Right renal pelvis (tissue), 4 donors: ENCODE measurements at places on chromosomes 5 and 9. TPM values are rescaled to one million over a fixed set of nuclear protein-coding genes. Genes with fewer than 3 reads are reported as not detected.

DNA sequence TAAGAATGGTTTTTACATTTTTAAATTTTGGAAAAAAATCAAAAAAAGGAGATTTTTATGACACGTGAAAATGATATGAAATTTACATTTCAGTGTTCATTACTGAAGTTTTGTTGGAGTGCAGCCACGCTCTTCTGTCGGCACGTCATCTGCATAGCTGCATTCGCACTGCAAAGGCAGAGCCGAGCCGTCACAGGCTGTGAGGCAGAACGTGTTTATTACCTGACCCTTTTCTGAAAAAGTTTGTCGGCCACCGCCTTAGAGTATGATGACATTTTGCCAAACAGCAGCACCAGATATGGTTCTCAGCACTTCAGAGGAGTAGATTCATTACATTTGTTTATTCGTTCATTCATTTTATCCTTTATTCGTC is 24.1 kb downstream of the HRH2 start:
- no peak for DNase-seq

DNA sequence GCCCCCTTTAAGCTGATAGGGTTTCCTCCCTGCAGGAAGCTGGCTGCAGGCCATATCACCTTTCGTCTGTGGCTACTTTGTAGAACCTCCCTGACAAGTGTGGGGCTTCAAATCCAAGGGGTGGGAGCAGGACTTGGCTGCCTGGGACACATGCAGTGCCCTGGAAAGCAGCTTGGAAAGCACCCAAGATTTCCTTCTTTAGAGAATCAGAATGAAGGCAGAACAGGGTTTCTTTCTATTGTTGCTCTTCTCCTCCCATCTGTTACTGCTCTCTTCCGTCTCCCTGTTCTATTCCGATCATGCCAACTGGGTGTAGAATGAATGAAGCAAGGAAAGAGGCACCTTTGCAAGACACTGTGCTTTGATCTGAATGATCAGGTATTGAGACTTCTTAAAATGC is 282.2 kb downstream of the MED10 start:
- DNase-seq: no peak

DNA sequence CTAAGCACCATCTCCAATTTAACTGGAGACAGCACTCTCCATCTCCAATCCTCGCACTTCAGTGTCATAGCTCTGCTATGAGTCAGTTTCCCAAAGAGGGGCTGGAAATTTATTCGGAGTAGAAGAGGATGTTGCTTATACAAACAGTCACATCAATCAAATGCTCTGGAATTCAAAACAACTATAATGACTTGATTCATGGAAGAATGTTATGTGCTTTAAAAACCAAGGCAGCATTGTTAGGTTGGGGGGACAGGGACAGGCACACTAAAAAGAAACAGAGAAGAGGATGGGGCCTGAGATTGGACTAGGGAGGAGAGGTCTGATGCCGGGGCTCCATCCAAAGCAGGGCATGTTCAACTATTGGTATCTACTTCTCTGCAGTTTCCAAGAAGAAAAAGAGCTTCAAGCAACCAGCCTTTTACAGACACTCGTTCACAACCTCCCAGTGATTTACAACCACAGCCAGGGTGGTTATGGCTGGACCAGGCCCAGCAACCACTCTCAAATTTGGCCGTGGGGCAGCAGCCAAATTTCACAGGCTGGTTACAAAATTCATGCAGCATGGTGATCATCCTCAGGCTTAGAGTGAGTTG is 117.5 kb upstream of the ZNF366 start:
- no peak for DNase-seq

DNA sequence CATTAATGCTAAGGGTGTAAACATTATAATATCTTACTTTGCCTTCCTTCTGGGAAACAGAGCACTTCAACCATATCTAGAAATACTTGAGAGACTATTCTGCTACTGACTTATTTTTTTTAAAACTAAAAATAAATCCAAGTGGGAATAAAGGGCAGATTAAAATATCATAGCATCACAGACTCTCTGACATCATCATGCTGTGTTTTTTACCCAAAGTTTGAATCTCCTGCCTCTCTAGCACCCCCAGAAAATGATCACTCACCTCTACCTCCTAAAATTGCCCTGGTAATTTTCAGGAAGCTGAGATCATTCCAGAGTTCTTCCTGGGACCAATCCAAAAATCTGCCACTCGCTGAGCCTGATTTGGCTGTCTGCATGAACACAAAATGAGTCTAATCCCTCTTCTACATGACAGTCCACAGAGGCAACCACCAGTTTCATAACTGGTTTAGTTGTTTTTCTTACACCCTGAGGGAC is 813.8 kb upstream of the DMAC1 start:
- no peak for DNase-seq

DNA sequence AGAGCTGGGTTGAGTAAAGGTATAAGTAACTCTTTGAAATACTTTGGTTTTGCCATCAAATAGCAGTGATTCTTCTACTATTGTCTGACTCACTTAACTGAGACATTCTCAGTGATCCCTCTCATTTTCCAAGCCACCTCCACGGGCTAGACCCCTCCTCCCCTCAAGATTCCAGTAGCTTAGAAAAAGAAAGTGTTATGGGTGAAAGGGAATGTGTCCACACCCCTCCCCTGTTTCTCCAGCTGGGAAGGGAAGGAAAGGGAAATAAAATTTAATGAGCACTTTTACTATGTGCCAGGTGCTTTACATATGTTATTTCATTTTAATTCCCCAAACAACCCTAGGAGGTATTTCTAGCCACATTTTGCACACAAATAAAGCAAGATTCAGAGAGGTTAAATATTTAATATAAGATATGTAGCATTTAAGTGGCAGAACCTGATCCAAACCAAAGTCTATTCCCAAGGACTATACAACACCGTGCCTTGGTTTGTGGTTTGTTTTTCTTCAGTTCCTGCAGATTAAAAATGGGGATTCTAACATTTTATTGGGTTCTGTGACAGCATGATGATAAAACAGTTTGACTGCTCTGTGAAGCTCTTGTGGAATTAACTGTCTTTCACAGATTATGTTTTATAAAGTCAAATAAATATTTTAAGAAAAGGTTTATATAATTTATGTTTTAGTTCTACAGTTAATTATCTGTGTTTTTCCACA is 135.9 kb downstream of the ZSWIM6 start:
- peak; percentile 11 for DNase-seq

GRCh38 chr5:40559306-40559705 is 120.4 kb upstream of the PTGER4 start:
- no peak for DNase-seq

Gene SPRY4
- polyA plus RNA-seq: 32.9 TPM

DNA sequence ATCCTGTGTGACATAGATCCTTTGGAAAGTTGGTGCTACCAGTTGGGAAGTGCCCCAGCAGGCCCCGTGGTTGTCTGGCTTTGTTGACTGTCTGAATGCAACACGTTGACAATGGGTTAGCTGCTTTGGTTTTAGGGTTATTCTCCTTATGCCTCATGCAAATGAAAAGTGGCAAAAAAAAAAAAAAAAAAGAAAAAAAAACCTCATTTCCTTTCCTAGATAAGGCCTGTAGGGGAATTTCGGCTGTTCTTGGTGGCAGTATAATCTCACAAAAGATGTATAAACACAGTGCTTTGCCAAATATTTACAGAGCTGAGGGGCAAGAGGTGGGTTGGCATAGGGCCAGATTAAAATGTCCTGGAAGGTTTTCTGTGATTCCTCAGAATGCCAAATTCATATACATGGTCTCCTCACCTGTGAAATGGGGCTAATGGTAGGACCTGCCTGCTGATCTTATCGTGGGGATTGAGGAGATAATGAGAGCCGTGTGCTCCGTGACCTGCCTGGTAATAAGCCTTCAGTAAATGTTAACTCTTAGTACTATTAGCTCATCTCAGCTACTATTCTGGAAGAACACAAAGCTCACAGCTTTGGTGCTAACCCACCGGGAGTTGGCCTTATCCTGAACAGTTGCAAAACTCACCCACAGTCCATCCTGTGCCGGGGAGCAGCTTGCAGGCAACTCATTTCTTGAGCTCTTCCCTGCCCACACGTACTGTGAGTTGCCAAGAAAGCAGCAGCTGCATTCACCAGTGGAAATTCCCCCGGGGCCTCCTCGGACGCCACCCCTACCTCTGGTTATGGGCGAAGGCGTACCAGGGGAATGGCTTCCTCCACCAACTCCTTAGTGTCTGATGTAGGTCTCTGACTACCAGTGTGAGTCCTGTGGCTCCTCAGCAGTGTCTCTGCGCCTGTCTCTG is 220.3 kb downstream of the NR3C1 start:
- DNase-seq: no peak

DNA sequence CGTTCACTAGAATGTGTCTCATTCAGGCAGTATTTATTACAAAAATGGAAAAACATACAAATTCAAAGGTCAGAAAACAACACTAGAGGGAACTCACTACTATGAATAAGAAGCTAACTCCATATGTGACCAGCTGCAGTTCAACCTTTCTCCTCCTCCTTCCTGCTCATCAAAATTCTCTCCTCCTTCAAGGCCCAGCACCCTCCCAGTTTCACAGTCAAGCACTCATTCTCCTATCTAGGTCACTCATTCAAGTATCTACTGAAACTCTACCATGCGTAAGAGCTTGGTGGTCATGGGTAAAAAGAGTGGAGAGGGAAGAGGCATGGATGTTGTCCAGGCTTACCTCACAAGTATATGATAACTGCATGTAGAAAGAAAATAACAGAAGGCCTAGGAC is 27.7 kb downstream of the ECPAS start:
- DNase-seq: no peak

- DNase-seq: no peak
Observed at GRCh38 chr9:72681283-72681630, 159.8 kb downstream of the TMC1 start.

GRCh38 chr9:80078826-80079225 is 507.1 kb downstream of the TLE4 start:
- no peak for DNase-seq

- no peak for DNase-seq
Observed at GRCh38 chr5:69292306-69292705, 40.3 kb downstream of the CCDC125 start.

- DNase-seq: no peak
Observed at GRCh38 chr5:53191548-53192165, 82.1 kb upstream of the MOCS2 start.

DNA sequence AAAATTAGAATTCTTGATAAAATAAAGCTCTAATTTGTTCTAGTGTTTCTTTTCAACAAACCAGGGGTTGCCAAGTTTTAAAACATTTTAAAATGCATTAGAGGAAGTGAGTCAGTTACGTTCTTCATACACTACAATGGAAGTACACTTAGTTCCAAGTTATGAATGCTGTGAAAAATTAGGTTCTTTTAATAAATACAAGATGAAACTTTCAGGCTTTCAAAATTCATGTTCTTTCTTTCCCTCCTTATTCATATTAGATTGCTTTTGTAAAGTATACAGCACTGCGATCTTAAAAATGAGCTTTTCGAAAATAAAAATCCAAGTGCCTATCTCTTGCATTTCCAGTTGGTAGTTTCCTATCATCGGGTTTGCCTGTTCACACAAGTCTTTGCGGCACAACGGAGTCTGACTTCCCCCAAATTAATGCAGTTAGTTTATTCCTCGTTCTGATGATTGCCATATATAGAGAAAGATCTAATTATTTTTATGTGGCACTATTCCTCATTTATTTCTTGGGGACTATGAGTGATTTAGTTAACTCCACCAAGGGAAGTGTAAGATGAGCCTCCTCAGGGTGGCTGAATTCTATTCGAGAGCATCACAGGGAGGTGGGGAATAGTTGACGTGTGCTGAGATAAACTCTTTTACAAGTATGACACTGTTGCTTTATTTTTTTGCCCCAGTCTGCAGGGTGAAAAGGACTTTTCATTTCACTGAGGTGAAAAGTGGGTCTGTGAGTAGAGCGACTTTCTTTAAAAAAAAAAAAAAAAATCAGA is 238.2 kb downstream of the CD180 start:
- DNase-seq: no peak

Gene SH2D3C
- 16.0 TPM for polyA plus RNA-seq

Gene SPATA6L
- polyA plus RNA-seq: 2.5 TPM

Gene IGIP
- 6.8 TPM for polyA plus RNA-seq

GRCh38 chr5:2867373-2867933 is 116.0 kb upstream of the IRX2 start:
- no peak for DNase-seq

Gene NIPAL4
- 0.39 TPM for polyA plus RNA-seq

GRCh38 chr9:13140843-13141592 is 138.5 kb downstream of the MPDZ start:
- no peak for DNase-seq

Gene PCDHB9
- 4.2 TPM for polyA plus RNA-seq

DNA sequence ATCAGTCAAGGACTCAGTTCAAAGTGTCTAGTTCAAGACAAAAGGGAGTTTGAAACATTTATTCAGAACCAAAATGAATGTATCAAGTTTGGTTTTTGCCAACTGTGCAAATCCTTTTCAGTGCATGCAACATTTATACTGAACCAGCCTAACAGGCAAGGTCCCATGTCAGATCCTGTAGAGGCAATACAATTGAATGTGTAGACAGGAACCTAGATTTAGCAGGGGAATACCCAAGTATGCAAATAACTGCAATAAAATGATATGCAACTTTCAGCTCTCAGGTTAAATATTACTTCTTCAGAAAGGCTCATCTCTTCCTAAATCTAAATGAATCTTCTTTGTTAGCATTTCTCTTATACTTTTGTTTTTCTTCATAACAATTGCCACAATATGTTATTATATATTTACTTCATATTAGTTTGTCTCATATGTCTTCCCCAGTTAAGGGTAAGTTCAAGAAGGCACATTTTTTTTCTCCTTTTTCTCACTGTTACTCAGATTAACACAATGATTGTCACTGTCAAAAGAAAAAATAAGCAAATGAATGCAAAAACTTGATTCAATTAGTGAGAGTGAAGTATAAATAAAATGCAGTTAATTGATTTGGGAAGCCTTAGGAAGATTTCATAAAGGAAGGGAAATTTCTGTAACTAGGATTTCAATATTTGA is 163.9 kb upstream of the RASA1 start:
- no peak for DNase-seq

DNA sequence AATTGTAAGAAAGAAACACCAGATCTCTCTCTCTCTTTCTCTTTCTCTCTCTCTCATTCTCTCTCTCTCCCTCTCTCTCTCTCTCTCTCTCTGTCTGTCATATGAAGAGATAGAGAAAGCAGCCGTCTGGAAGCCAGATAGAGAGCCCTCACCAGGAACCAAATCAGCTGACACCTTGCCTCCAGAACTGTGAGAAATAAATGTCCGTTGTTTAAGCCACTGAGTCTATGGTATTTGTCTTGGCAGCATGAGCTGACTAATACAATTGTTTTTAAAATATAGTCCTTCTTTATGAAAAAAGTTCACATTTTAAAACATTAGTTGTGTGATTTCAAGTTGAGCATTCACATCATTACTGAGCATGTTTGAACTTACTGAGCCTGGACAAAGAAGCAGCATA is 275.6 kb downstream of the CETN3 start:
- no peak for DNase-seq
